NCI-H187 (cell line): ENCODE measurements at places on chromosomes 13 and 19.

- DNase-seq = no peak
Measured at GRCh38 chr13:113656003-113656588, 1.9 kb downstream of the ATP4B start.

- DNase-seq = peak; percentile 96
Measured at GRCh38 chr13:106373304-106373988, 162.0 kb downstream of the EFNB2 start.

- no peak for DNase-seq
Measured at GRCh38 chr19:35090506-35091214, 25.0 kb upstream of the FXYD3 start.

- DNase-seq = no peak
Measured at GRCh38 chr13:67090856-67091255, 139.3 kb downstream of the PCDH9 start.

DNA sequence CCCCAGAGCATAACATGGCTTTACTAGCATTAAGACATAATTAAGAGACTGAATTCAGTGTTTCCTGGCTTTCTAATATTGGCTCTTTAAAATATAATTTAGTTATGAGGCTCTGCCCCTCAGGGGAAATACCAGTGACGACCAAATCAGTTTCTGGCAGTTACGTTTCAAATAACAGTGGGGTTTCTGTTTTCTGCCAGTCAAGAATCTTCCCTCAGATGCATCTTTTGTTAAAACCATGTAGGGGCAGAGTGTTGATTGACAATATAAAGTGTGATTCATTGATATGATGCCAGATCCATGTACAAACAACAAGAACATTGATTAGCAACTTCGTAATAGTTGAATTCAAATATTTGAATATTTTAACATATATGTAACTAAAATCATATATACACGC, 1169.7 kb downstream of the DIAPH3 start:
- no peak for DNase-seq

GRCh38 chr13:51585696-51586095, 1.4 kb downstream of the WDFY2 start:
- DNase-seq = no peak

DNA sequence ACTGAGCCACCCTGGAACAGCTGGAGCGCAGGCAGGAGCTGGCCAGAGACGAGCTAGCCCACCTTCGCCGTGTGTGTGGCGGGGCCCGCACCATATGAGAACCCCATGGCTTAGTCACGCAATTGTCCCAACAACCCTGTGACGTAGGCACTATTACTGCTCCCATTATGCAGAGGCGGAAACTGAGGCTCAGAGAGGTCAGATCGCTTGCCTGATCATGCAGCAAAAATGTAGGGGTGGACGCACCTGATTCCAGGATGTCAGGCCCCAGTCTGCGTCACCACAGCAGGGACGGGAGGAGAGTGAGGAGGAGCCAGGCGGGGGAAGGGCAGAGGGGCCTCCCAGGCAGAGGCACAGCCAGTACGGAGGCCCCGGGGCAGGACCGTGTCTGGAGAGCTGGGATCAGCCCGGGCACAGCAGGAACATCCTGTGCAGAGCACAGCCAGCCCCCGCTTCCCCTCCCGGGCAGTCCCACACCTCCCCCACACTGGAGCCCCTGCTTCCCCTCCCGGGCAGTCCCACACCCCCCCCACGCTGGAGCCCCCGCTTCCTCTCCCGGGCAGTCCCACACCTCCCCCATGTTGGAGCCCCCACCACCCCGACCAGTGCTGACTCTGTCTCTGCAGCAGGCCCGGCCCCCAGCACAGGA, 16.7 kb downstream of the PIP5K1C start:
- no peak for DNase-seq

- no peak for DNase-seq
Measured at GRCh38 chr19:41172297-41173164, 20.5 kb upstream of the CYP2S1 start.

GRCh38 chr19:51380379-51380778, 7.4 kb downstream of the LIM2 start:
- DNase-seq = no peak

DNA sequence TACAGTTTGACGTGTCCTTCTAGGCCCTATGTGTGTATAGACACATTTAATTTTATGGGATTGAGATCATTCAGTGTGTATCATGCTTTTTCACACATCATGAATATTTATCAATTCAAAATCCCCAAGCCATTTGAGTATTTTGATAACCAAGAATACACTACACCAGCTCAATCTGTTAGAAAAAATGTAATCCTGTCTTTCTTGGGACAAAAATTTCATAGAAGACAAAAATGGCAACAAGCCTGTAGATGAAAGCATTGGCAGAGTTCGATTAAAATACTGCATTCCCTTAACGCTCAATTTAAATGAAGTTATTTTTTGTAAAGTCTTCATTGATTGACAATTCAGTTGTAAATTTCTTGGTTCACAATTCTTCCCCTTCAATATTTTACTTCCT, 41.9 kb downstream of the WDR87 start:
- no peak for DNase-seq

GRCh38 chr13:113886561-113887112, 22.8 kb upstream of the GAS6 start:
- DNase-seq = no peak
